ENCODE measurements at places on chromosomes 16 and 17.

DNA sequence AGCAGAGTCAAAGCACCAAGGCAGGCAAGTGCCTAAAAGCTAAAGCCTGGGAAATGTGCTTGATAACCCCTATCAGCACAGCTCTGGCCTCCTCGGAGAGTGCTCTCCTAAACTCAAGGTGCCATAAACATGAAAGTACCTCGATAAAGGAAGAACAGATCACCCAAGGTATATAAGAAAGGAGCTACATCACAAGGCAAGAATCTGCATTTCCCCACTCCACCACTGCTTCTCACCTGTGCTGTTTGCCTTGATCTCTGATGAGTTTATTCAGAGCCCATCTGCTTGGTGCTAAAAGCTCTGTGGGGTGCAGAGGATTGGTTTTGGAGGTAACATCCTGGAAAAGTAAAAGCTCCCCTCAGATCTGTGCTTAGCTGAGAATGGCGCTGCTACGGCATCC, 449.5 kb upstream of the CDH5 start:
- DNase-seq: no peak

DNA sequence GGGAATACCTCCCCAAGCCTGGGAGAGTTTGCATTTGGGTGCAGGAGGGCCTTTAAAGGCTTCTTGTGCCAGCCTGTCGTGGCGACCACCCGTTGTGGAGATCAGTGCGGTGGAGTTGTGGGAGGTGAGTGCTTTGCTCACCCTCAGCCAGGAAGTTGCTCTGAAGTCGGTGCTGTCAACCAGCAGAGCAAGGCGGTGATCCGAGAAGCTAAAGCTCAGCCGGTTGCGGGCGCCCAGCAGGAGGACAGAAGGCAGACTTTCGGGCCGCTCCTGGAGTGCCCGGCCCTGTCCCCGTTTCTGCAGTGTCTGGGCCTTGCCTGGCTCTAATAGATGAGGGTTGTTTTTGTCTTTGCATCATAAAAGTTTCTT, 1.4 kb downstream of the UBE2I start:
- peak; percentile 17 for DNase-seq

DNA sequence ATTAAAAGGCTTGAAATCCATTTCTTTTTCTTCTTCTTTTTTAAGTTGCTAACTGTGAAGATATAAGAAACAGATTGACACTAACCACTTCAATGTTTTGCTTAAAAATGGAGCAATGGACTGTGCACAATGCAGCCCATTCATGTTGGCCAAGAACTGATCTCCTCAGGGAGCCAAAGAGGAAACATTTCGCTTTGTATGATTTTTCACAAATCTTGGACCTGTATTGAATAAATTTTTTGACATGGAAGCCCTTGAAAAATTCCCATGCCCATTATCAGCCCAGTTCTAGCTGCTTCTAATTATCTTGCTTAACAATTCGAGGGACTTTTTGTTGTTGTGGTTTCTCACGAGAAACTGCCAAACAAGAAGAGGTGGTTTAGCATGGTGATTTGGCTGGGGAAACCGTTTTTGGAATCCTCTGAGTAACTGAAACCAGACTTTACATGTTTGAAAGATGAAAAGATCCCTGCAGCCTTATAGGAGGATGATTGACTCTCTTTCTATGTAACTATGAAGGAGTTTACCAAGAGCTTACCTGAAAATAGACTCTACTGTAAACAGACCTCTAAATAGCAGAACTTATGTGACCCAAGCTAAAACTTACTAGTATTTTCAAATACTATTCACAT, 1389.4 kb upstream of the GOT2 start:
- DNase-seq: no peak

DNA sequence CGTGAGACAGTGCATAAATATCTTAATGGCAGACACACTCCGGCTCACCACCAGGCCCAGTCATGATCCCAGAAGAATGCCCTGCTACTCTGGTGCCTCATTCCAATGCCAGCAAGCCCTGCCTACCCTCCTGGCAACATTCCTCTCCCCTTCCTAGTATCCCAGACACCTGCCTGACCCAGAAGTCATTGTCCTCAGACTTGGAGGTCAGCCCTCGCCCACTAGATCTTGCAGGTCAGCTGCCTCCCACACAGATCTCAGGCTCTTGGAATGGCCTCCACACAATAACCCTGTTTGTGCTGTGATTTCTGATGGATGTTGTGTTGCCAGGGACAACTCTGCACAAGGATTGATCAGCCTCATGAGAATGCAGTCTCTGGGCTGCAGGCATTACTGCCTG, 1.8 kb upstream of the TEX2 start:
- DNase-seq: no peak

DNA sequence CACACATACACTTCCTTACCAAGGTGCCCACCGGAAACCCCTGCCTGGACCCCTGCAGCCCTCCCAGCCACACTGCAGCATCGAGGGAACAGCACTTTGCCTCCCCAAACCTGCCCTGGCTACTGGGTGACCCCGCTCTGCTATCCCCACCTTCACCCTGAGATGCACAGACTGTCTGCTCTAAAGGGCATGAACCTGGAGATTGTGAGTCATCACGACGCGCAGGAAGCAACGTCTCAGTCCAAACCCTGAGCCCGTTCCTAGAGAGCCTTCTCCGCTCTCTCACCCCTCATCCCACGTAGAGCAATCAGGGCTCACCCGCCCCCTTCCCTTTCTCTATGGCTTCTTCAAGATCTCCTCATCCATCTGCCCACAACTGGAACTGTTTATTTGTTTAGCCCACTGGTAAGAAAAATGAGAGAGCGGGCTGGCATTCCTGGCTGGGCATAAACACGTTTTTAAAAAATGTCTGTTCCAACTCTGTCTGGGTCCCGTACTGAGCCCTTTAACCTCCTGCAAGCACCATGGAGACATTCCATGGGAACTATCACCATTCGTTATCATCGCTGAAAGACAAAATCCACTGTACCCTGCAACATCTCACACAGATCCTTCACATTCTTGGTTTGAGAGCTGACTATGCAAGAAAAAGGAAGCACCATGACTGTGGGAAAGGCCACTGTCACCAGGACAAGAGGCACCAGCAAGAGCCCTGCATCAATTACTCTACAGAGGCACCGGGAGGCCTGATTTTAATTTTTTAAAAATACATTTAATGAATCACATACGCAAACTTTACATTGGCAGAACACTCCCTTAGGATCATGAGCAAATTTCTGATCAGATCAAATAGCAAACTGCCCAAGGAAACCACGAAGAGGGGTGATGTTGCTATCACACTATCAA, 28.2 kb downstream of the ZFHX3 start:
- no peak for DNase-seq

DNA sequence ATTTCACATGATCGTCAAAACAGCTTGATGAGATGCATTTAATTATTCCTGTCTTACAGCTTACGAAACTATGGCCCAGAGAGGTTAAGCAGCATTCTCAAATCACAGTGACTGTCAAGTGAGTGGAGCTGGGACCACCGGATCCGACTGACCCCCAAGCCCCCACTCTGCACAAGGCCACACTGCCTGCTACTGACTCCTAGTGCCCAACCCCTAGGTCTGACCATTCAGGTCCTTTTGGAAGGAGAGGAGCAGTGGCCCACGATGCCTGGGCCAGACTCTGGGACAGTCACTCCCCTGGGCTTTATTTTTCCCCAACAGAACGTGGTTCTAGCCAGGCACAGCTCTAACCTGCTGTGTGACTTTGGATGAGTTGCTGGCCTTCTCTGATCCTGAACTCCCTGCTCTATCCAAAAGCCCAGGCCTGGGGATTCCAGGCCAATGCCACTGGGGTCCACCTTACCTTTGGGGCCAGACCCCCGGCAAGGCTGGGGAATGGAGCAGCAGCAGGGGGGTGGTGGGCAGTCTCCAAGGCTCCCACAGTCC, 9.9 kb downstream of the TSPOAP1 start:
- DNase-seq: no peak

GRCh38 chr17:2179615-2180295, 123.8 kb downstream of the SMG6 start:
- DNase-seq: no peak

- DNase-seq: no peak
Measured at GRCh38 chr17:51640108-51640622, 379.8 kb downstream of the UTP18 start.

DNA sequence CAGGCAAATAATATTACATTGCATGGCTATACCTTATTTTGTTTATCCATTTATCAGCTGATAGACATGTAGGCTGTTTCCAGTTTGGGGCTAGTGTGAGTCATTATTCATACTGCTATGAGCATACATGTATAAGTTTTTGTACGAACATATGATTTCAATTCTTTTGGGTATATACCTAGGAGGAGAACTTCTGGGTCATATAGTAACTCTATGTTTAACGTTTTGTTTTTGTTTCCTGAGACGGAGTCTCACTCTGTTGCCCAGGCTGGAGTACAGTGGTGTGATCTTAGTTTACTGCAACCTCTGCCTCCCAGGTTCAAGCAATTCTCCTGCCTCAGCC, 2.4 kb upstream of the ITGAL start:
- DNase-seq: no peak

DNA sequence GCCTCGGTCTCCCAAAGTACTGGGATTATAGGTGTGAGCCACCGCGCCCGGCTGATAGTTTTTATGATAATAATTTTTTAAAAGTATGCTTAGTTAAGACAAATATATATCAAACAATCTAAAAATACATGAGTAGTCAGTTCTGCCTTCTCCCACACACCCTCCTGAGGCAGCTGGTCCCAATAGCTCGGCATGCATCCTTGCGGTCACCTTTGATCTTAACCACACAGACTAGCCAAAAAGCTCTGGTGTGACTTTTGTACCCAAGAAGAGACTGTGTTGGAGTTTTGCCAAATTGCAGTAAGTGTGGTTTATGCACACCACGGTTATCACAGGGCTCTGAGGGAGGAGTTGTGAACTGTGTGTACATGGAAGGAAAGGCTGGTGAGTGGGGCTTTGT, 25.6 kb downstream of the ATP6V0A1 start:
- DNase-seq: no peak

- DNase-seq: no peak
Measured at GRCh38 chr17:74520016-74520434, 11.2 kb downstream of the CD300LB start.

DNA sequence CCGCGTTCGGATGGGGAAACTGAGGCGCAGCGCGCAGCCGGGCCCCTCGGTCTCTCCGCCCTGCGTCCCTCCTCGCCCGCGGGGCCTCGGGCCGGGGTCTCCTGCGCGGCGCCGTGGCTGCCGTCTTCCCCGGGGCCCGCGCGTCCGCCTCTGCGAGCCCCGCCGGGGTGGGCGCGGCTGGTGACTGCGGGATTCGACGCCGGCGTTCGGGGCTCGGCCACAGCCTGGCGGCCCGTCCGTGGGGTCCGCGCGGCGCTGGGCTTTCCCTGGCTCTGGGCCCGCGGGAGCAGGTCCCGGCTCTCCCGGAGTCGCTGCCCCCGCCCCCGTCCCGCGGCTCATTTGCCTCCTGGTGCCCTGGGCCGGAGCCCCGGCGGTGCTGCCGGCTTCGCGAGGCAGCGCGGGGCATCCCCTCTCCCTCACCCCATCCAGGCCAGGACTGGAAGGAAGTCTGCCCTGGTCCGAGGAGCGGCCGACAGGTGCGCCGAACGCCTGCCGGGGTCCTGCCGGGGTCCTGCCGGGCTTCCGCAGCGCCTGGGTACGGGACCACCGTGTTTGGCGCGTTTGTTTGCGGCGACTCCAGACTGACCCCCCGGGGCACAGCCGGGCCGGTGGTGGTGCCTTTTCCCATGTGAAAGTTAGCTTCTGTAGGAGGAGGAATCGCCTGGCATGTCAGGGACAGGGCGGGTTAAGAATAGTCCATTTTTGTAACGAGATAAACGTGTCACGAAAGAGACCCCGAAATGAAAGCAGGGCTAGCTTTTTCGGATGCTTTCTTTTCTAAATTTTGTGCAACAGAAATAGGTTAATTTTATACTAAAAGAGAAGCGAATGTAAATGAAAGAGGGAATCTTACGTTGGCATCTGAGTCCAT, 671 bp downstream of the CHMP6 start:
- no peak for DNase-seq

Measured in activated naive CD4-positive, alpha-beta T cell (primary cell).